ENCODE measurements at places on chromosomes 13 and 19.

DNA sequence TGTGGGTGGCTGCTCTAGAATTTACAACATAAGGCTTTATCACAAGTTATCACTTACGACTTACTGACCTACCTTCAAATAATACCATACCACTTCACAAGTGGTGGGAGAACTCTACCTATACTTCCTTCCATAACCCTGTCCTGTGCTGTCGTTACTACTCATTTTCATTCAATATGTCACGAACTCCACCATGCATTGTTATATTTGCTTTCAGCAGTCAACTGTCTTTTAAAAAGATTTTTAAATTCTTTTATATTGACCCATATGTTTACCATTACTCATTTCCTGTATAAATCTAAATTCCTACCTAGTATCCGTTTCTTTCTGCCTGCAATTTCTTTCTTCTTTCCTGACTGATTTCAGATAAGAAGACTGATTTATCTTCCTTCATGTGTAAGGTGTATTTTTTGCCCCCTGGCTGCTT, 200.0 kb downstream of the KLF12 start:
- H3K27ac ChIP-seq: no peak overlapping the region
- no peaks in the 10 kb centered on the region for H3K27me3 ChIP-seq
- peaks cover 20% of the 10 kb centered on the region for H3K4me1 ChIP-seq

DNA sequence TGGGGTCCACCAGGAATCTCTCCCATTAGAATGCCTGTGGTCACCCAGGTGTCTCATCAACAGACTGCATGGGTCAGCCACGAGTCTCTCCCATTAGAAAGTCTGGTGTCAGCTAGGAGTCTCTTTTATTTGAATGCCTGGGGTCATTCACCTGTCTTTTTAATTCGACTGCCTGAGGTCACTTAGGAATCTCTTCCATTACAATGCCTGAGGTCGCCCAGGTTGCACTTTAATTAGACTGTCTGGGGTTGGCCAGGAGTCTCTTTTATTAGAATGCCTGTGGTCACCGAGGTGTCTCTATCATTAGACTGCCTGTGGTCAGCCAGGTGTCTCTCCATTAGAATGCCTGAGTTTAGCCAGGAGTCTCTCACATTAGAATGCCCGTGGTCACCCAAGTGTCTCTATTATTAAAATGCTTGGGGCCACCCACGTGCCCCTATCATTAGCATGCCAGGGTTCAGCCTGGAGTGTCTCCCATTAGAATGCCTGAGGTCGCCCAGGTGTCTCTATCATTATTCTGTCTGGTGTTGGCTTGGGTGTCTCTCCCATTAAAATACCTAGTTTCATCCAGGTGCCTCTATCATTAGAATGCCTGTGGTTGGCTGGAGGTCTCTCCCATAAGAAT, 1474.3 kb downstream of the UQCRFS1 start:
- H3K4me3 ChIP-seq: no peak overlapping the region
- H3K4me1 ChIP-seq: no peaks in the 10 kb centered on the region
- peaks cover 22% of the 10 kb centered on the region for H3K36me3 ChIP-seq
- no peak overlapping the region for H3K27ac ChIP-seq
- H3K27me3 ChIP-seq: no peaks in the 10 kb centered on the region

- DNase-seq: peak; percentile 64
- H3K27me3 ChIP-seq: no peaks in the 10 kb centered on the region
- H3K4me1 ChIP-seq: peaks cover 16% of the 10 kb centered on the region
- H3K36me3 ChIP-seq: peaks cover 16% of the 10 kb centered on the region
- H3K4me3 ChIP-seq: peak overlapping the region; percentile 18
Observed at GRCh38 chr19:6048348-6048747, 62.0 kb downstream of the RFX2 start.

GRCh38 chr19:51505904-51506303, 4.3 kb upstream of the SIGLEC12 start:
- H3K4me1 ChIP-seq: no peaks in the 10 kb centered on the region
- H3K36me3 ChIP-seq: no peaks in the 10 kb centered on the region
- no peak for DNase-seq

- peaks cover 64% of the 10 kb centered on the region for H3K36me3 ChIP-seq
- H3K27me3 ChIP-seq: no peaks in the 10 kb centered on the region
- no peak overlapping the region for H3K27ac ChIP-seq
- DNase-seq: no peak
Observed at GRCh38 chr19:650121-650520, 10.4 kb downstream of the FGF22 start.

DNA sequence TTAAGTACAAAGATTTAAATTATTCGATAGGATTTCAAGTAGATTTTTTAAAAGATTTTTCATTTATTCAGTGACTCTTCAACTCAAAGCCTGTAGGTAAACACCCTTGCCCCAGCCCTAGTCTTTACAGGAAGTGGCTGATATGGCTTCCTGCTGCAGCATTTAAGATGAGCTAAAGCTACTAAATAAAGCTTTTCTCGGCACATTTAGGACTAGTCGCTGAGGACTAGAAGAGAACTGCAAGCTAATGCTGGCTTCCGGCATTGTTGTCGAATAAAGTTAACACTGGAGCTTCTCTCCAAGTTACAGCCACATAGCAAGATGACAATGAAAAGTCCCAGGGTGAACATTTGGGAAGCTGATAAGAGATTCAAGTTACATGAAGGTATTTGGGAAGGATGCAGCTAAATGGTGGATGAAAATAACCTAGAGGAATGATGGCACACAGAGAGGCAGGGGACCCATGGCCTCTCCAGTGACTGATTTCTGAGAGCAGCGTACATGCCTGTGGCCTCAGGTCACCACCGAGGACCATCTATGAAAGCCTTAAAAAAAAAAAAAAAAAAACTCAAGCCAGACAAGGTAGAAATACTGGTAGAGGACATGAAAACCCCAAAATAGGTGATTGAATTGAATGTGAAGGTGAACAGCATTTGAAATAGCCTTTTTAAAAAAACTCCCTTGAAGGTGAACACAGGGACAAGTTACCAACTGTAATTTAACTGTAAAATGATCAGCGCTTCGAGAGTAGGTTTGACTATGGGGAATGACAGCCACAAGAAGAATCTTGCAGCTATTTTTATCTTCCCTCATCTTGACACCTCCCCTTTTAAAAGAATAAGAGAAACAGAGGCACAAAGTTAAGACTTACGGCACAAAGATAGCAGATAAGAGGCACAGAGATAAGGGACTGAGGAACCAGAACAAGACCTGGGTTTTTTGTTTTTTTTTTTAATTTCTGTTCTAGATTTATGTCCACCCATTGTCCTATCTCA, 155.4 kb downstream of the DCT start:
- no peak overlapping the region for H3K27ac ChIP-seq

DNA sequence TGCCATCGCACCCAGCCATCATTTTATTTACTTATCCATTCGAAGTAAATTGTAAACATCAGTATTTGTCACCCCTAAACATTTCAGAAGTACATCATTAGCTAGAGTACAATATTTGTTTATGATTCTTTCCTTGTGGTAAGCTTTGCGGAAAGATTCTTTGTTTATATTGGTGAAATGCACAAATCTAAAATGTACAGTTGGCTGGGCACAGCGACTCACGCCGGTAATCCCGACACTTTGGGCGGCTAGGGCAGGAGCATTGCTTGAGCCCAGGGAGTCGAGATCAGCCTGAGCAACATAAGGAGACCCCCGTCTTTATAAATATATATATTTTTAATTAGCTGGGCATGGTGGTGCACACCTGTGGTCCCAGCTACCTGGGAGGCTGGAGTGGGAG, 10.1 kb downstream of the LGALS7B start:
- no peaks in the 10 kb centered on the region for H3K36me3 ChIP-seq
- no peak for DNase-seq
- H3K4me3 ChIP-seq: no peak overlapping the region
- H3K4me1 ChIP-seq: no peaks in the 10 kb centered on the region
- H3K27ac ChIP-seq: no peak overlapping the region

GRCh38 chr13:44051918-44052675, 172.4 kb downstream of the LACC1 start:
- no peaks in the 10 kb centered on the region for H3K36me3 ChIP-seq
- DNase-seq: no peak
- H3K27me3 ChIP-seq: no peaks in the 10 kb centered on the region

DNA sequence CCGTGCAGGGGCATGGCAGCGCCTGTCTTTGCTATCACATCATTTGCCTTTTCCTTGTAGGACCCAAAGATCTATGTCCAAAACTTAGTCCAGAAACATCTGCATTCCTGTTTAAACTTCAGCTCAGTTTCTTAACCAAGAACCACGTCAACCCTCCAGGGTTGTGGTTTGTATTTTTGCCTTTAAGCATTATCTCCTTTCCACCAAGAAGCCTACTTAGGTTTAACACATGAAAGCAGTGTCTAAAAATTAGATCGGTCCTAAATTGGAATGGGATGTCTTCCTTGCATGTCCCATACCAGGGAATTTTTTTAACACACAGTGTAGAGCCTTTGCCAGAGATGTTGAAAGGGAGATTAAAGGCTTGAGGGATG, 38.8 kb downstream of the DHRS12 start:
- no peak for DNase-seq
- peaks cover 20% of the 10 kb centered on the region for H3K36me3 ChIP-seq
- H3K27ac ChIP-seq: peak overlapping the region; percentile 73
- no peak overlapping the region for H3K4me3 ChIP-seq
- H3K27me3 ChIP-seq: no peaks in the 10 kb centered on the region

DNA sequence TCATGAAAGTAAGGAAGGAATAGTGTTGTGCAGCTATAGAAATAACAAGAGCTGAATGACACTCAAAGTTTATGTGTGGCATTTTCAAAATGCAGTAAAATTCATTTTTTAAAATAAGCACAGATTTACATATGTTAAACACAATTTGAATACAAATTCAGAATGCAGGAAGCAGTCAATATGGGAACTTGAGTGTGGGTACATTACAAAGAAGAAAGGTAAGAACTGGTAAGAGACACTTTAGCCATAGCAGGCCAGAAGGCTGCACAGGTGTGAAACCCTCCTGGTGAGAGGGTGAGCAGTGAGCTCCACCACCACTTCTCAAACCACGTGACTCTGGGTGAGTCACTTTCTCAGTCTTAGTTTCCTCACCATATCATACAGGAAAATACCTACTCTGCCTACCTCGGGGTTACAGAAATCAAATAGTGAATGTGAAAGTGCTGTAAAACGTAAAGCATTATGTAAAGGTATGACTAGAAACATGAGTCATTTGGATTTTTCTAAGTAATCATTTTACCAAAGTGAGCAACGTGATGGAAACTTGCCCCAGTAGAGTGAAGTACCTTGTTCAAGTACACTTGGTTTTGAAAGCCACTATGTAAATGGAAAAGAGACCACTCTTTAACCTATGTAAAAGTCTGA, 40.5 kb downstream of the USP12 start:
- peaks cover 100% of the 10 kb centered on the region for H3K4me1 ChIP-seq
- DNase-seq: no peak
- H3K36me3 ChIP-seq: no peaks in the 10 kb centered on the region
- H3K4me3 ChIP-seq: no peak overlapping the region
- H3K27ac ChIP-seq: peak overlapping the region; percentile 59

DNA sequence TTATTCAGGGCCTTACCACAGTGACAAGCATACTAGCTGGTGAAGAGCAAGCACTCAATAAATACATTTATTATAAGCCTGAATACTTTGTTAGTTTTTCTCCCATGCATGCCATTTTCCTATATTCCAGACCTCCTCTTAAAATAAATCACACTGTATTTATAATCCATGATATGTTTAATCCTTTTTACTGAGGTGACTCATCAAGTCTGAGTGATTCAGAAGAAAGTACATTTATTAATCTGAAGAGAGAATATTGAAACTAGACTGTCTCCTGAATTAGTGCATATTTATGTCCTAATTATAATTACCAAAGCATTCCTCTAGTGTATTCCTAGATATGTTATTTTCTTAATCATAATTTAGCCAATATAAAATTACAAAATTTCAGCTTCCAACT, 323.3 kb downstream of the NALCN start:
- H3K4me1 ChIP-seq: no peaks in the 10 kb centered on the region
- no peak overlapping the region for H3K4me3 ChIP-seq
- DNase-seq: no peak
- no peaks in the 10 kb centered on the region for H3K36me3 ChIP-seq
- H3K27me3 ChIP-seq: no peaks in the 10 kb centered on the region
- H3K27ac ChIP-seq: no peak overlapping the region

GRCh38 chr13:22773465-22773864, 407.3 kb upstream of the SGCG start:
- H3K27ac ChIP-seq: no peak overlapping the region
- no peaks in the 10 kb centered on the region for H3K4me1 ChIP-seq
- H3K27me3 ChIP-seq: no peaks in the 10 kb centered on the region
- H3K4me3 ChIP-seq: no peak overlapping the region
- H3K36me3 ChIP-seq: no peaks in the 10 kb centered on the region
- DNase-seq: no peak

DNA sequence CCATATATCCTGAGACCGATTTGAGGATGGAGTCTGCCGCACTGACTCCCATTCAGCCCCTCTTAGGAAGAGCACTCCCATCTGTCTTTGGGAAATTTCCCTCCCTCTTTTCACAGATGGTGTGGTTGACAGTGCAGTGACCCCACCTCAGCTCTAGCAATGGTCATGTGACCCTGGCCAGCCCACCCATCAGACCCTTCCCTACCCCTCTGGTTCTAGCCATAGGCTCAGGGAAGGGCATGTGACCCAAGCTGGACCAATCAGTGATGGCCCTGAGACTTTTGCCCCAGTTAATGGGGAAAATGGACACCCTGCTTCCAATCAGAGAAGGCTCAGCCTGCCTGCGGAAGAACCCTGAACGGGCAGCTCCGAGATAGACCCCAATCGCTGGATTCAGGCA, 26.3 kb downstream of the IL12RB1 start:
- H3K27ac ChIP-seq: no peak overlapping the region
- DNase-seq: no peak
- H3K4me1 ChIP-seq: peaks cover 16% of the 10 kb centered on the region
- H3K4me3 ChIP-seq: no peak overlapping the region

DNA sequence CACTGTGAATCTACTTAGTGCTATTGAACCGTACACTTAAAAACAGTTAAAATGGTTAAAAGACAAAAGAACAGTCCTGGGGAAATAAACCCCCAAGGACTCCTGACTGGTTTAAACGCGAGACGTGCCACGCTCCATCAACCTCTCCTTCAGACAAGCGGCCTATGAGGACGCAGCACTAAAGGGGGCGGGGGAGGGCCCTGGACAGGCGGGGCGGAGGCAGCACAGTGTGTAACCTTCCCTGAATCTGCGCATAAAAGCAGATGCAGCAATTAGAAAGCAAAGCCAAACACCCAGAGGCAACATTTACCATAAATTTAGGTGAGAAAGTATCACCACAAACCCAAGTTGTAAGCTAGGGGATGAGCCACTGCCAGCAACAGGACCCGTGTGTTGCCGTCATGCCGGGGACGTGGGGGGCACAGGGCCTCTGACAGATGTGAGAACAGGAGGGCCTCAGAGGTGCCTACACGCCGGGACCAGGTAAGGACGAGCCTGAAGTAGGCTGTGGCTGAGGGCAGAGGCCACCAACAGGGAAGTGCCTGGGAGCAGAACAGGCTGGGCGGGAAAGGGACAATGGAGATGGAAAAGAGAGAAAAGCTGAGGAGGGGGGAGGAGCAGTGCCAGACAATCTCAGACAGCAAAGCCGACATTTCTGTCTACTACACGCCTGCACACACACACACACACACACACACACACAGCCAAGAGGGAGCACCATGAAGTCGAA, 15.3 kb upstream of the ADPRHL1 start:
- peaks cover 34% of the 10 kb centered on the region for H3K36me3 ChIP-seq
- DNase-seq: peak; percentile 55
- no peak overlapping the region for H3K27ac ChIP-seq

Data from esophagus muscularis mucosa (tissue), 4 donors.